ENCODE measurements at places on chromosomes 5 and 9.

- DNase-seq = no peak
These were observed 67.1 kb downstream of the GRAMD2B start for GRCh38 chr5:126490167-126490940.

DNA sequence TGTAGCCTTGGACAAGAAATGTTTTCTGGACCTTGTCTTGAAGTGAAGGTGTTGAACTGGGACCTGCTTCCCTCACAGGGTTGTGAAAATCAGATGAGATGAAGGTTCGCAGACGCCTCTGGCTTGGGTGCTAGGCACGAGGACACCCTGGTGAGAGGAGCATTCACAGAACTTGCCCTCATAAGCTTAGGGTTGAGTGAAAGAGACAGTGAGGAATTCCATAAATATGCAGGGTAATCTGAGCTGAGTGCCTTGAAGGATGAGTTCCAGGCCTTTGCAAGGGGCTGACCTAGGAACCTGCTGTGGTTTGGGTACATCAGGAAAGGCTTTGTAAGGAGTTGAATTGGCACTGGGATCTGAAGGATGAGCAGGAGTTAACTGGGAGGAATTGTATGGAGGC, 75.7 kb upstream of the SAP30L start:
- DNase-seq = no peak

- DNase-seq = no peak
These were observed 1.5 kb upstream of the SEMA5A start for GRCh38 chr5:9547122-9547947.

GRCh38 chr9:77563174-77563573, 84.9 kb downstream of the GNA14 start:
- no peak for DNase-seq

DNA sequence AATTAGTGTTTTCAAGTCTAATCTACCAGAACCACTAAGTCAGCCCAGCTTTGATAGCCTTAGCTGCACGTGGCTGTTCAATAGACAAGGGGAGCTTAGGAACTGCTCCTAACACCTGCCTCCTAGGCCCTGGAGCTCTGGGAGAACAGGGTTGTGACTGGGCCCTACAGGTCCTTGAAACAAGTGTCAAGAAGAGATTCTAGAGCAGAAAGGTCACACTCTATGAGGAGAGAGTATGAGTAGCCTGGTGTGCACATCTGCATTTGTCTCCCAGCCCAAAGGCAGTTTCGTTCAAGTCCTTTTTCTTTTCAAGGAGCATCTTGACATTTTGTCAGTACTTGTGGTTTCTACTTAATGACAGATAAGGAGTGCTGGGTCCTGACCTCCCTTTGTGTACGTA, 206.1 kb downstream of the PRELID2 start:
- no peak for DNase-seq

- no peak for DNase-seq
These were observed 69.5 kb downstream of the RETREG1 start for GRCh38 chr5:16547200-16547842.

- no peak for DNase-seq
These were observed 4.2 kb downstream of the KCNIP1 start for GRCh38 chr5:170508036-170508435.

- no peak for DNase-seq
These were observed 50.3 kb downstream of the MAN2A1 start for GRCh38 chr5:109739741-109740728.

Measured in stimulated activated CD8-positive, alpha-beta memory T cell treated with anti-CD3 and anti-CD28 coated beads, Interleukin-2, amount 100 ng/mL, for 48 hours (primary cell).